ENCODE measurements at places on chromosomes 6 and 20.

DNA sequence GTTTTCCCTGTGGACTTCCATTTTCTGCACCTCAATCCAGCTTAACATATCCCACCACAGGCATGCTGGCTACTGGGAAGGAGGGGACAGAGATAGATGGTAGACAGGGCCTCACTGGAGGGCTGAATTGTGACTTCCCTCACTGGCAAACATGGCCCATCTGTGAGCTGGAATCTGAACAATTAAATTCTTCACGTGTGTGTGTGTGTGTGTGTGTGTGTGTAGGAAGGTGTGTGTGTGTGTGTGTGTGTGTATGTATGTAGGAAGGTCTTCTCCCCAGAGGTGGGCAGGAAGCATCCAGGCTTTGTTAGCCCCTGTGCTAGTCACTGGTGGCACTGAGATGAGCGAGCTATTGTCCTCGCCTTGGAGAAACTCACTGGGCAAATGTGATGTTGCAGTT lies 5.4 kb upstream of the TOX2 start:
- no peak for DNase-seq

- DNase-seq, result no peak
These were observed 21.1 kb downstream of the TMEM74B start for GRCh38 chr20:1163653-1164052.

DNA sequence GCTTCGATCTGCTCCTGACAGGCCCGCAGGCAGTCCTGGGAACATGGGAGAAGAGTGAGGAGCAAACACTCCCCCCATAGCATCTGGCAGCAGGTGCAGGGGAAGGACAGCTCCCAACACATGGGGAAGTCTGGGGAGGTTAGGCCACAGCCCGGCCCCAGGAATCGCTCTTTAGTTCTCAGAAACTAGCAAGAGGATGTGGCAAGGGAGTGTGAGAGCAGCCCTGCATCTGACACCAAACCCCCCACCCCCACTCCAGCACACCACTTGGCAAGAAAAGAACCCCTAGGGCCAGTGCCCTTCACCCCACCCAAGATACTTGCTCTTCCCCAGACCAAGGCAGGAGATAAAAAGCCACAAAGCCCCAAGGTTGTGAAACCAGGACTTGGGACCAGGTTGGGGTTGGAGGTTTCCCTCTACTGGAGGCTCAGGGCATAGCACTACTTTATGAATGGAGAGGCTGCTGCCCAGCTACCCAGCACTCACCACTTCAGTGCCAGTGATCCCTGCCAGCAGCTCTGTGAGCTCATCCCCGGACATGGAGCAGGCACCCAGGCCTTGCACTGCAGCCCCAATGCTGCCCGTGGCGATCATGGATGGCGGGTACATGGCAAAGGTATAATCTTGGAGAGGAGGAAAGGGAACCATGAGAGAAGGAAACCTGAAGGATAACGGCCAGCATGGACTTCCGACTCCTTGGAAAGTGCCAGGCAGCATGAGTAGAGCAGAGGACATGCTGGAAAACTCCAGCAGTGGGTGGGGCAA lies 5.4 kb downstream of the CCND3 start:
- DNase-seq, result peak; percentile 91

- no peak for DNase-seq
These were observed 605 bp downstream of the COX4I2 start for GRCh38 chr20:31638317-31638716.

DNA sequence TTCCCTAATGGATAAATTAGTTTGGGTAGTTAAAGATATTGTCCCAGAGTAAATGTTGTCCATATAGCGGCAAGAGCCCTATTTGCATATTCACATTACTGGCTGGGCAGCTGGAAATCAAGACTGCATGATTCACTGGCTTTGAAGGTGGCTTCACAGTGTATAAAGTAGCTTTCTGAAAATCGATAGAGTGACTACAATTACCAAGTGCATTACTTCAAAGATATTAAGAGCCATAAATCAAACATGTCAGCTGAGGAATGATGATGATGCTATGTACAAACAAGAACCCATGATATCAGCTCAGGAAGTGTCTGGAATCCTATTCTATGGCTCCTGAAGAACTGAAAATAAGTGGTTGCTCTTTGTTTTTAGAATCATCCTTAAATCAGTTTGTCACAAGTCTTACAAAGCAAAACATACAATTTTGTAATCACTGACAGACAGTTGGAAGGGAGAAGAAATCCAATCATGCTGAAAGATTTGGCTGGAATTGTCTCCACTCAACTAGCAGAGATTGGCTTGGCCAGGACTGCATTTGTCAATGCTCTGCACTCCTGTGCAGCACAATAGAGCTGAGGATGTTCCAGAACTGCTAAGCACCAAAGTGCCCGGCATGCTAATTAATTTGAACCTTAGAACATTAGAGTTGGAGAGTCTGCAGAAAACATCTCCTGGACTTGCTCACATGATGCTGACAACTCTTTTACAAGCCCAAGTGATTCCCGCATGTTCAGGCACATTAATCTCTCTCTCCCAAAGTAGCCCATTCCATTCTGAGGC lies 77.9 kb upstream of the B3GAT2 start:
- DNase-seq, result no peak

GRCh38 chr6:130647246-130647645 lies 180.0 kb upstream of the SMLR1 start:
- no peak for DNase-seq

DNA sequence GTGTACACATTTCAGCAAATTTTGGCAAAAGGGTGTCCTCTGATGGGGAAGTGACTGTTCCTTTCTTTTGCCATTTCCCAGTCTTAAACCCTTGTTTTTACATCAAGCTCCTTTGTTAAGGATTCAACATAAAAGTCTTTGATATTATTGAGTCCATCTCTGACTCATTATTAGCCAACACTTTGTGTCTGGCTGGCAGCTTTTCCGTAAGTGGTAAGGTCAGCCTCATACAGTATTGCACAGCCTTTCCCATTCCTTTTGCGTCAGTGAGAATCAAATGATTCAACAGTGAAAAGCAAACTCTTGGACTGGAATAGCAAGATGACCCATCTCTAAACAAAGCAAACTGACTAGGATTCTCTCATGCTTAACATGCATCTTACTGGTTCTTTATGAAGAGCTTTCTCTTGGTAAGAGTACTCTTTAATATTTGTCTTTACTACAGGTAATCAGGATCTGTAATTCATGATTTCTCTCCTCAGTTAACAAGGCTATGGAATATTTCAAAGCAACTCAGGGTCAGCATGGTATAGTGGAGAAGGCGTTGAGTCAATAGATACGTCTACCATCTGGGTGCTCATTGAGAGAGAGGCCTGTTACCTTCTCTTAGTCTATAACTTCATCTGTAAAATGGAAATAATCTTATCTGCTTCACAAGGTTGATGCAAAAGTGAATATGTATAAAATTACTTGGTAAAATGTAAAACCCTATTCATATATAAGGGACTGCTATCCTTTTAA lies 183.6 kb downstream of the PRL start:
- no peak for DNase-seq

GRCh38 chr20:57332105-57333089 lies 2.8 kb downstream of the SPO11 start:
- DNase-seq, result no peak

GRCh38 chr6:52213127-52213526 lies 27.0 kb downstream of the IL17A start:
- DNase-seq, result peak; percentile 15

GRCh38 chr6:168088161-168089053 lies 9.4 kb upstream of the FRMD1 start:
- DNase-seq, result no peak

- no peak for DNase-seq
These were observed 627 bp upstream of the RPP21 start for GRCh38 chr6:30344191-30344867.

DNA sequence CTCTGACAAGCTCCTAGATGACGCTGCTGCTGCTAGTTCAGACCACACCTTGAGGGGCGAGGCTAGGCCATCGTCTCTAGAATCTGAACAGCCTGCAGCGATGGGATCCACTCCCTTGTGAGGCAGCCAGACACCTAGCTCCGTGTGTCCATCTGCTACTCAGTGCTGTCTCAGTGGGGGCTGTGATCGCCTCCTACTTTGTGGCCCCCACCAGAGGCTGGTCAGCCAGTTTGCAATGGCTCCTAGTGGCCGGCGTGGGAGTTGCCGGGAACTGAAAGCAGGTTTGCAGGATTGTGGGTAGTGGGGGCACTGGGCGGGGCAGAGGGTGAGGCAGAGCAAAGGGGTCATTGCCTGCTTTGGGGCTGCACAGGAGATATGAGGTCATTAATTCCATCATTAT lies 2.8 kb downstream of the CCN5 start:
- no peak for DNase-seq

GRCh38 chr20:56634307-56634706 lies 5.2 kb downstream of the TFAP2C start:
- DNase-seq, result no peak

- no peak for DNase-seq
These were observed 11.8 kb upstream of the SCAF8 start for GRCh38 chr6:154721460-154721859.

- no peak for DNase-seq
These were observed 2.5 kb downstream of the CRIP3 start for GRCh38 chr6:43306086-43306485.

DNA sequence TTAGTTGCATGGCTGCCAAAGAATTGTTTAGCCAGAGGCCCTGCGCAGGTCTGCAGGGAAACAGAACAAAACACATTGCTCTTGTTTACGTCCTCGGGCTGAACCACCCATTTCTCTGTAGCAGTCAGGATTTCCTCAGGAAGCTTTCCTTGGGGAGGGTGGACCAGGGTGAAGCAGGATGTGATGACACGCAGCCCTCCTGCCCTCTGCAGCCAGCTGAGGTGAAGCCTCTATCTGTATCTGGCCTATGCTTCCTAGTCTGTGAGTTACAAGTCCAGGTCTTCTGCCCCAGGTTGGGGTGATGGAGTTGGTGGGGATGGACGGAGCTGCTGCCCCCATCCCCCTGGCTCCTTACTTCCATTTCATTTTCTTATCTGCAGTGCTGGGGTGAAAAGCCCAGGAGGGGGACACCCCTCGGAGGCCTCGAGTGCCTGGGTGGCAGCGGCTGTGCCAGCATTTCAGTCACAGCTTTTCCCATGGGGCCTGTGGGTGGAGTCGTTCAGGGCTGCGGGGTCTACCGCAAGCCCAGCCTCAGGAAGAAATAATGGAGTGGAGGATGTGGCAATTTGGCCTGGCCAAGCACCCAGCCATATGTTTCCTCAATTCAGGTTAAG lies 24.9 kb downstream of the SASH1 start:
- no peak for DNase-seq
